ENCODE measurements at places on chromosomes 2 and 18.

DNA sequence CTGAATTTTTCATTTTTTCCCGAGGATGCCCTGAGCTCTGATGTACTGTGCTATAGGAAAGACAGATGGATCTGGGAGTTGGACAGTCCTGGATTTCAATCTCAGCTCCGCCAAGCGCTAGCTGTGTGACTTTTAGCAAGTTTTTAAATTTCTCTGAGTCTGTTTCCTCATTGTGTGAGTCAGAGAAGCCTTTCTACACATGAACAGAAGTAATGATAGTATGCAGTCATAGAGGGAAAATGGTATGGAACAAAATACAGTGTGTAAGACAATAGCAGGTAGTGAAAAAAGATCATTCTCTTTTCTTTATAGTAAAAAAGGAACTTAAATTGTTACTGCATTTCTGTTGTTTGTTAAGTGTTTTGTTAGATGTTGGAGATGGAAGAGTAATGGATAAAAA is 52.4 kb upstream of the PPM1B start:
- no peak for DNase-seq

- DNase-seq: no peak
Measured at GRCh38 chr2:238247002-238247822, 7.4 kb upstream of the HES6 start.

- no peak for DNase-seq
Measured at GRCh38 chr2:197615016-197615652, 60.3 kb downstream of the RFTN2 start.

- DNase-seq: no peak
Measured at GRCh38 chr2:240183006-240183874, 42.8 kb upstream of the OTOS start.

DNA sequence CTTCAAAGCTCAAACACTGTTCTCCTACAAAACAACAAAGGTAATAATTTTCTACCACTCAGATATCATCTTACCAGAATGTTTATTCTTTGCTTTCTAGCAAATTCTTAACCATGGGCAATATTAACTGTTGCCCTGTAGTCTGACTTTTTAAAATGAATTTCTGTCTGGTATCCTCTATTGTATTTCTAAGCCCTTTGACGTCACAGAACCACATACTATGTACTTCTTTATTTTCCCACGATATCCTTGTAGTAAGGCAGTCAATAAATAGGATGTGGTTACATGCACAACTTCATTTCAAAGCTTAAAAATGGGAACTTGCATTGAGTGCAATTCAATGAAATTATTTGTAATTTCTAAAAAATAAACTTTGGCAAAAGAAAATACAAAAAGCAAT is 58.7 kb downstream of the THADA start:
- no peak for DNase-seq

GRCh38 chr2:142745691-142746090 is 131.8 kb upstream of the KYNU start:
- no peak for DNase-seq

DNA sequence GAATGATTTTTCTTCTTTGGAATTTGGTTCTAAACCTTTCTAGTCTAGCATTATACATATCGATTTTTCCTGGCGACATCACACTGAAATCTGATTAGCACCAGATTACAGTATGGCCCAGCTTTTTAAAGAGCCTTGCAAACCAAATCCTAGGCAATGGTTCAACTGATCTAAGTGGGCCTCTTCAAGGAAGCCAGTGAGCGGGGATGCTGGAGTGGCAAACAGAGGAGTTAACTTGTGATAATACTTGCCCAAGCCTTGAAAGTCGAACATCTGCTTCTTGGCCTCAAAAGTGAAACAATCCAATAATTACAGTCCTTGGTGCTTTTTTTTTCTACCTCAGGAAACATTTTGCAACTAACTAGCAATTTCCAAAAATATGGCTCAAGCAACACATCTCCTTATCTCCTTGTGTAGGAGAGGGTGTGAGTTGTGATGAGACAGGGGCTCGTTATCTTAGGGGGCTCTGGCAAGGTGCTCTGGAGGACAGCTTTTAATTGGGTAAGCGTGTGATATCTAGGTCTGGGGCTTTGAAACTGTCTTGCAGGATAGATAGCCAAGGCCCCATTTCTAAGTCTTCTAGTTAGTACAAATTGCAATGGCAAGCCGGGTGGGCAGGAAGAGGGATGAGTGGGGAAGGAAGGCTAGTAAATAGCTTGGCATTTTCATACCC is 240.2 kb upstream of the CCDC68 start:
- no peak for DNase-seq

GRCh38 chr2:73112026-73112912 is 479 bp downstream of the RAB11FIP5 start:
- DNase-seq: no peak

DNA sequence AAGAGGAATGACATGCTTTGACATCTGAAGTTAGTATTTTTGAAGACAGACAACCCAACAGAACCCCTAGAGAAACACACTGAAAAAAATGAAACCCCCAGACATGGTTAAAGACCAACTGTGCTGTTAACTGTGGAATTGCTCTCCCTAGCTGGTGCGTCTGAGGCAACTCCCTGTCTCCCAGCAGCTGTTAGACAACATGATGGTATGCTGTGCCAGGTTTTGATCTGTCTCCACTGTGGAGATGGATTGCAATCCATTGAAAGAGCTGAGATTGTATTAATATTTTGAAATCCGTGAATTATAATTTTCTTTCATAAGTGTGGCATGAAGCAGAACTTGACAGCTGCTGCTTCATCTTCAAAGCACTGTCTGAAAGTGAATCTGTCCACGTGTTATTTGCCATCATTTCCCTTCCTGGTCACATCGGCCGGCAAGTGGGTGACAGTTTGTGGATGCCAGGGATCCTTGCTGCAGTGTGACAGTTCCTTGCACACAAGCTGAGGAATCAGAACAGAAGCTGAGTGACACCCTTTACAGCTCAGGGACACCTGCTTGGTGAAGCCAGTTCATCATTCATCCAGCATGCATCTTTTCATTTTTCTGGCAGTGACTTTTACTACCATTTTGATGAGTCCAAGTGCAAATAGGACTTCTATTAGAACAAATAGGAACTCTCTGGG is 58.2 kb upstream of the ACSL3 start:
- no peak for DNase-seq

Measured in stimulated activated CD8-positive, alpha-beta memory T cell treated with anti-CD3 and anti-CD28 coated beads, Interleukin-7, amount 100 ng/mL, for 1 hour (primary cell).